MCF 10A (cell line): ENCODE measurements at places on chromosomes 16 and 17.
A peak's percentile ranks its signal among the peaks of the same experiment; 100 is the strongest.

DNA sequence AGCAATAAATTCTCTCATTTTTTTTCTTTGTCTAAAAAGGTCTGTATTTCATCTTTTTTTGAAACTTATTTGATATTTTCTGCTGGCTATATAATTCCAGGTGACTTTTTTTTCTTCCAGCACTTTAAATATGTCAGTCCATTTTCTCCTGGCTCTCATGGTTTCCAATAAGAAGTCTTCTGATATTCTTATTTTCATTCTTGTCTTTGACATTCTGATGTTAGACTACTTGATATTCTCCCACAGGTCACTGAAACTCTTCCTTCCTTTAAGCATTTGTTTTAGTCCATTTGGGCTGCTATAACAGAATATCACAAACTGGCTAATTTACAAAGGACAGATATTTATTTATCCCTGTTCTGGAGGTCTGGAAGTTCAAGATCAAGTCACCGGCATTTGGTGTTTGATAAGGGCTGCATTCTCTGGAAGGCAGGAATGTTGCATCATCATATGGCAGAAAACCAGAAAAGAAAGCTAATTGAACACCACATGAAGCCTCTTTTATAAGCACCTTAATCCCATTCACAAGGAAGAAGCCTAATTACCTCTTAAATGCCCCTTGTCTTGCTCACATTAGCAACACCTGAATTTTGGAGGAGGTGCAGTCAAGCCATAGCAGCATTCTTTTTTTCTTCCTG, 242.1 kb upstream of the TNRC6C start:
- DNase-seq = peak; percentile 14

- DNase-seq = no peak
Observed at GRCh38 chr17:65698381-65699061, 137.1 kb upstream of the AXIN2 start.

DNA sequence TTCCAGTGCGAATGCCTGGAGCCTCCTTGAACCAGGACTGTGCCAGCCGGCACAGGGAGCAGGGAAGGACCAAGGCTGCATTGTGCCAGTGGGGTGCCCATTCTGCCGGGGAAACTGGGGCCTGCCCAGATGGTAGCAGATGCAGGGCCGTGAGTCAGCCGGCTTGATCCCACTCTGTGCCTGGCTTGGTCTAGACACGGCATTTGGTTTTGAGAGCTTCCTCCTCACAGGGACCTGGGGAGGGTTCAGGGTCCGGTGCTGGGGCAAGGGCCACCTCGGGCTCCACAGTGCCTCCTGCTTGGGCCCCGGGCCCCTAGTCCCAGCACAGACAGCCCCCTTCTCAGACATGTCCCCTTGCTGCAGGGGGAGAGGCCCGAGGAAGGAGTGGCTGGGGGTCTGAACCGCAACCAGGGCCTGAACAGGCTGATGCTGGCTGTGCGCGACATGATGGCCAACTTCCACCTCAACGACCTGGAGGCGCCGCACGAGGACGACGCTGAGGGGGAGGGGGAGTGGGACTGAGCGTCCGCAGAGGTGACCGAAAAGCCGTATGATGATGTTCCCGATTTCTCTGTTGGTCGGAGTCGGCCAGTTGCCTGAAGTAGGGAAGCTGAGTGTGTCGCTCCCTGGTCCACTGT, 7.8 kb upstream of the MC1R start:
- DNase-seq = no peak

DNA sequence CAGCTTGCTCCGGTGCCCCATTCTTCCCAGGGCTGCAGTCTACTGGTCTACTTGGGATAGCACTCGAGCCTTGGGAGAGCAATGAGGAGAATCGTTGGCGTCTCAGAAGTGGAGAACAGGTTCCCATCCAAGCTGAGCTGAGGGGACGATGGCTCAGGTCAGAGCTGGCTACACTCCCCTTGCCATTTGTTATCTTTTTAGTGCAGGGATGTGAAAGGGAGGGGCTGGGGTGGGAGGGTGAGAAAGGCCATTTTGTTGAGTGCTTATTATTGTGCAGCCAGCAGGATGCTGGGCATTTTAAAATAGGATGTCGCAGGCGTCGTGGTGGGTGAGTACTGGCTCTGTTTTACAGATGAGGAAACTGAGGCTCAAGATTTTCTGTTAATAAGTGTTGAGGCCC, 410.8 kb downstream of the SNX29 start:
- DNase-seq = no peak

DNA sequence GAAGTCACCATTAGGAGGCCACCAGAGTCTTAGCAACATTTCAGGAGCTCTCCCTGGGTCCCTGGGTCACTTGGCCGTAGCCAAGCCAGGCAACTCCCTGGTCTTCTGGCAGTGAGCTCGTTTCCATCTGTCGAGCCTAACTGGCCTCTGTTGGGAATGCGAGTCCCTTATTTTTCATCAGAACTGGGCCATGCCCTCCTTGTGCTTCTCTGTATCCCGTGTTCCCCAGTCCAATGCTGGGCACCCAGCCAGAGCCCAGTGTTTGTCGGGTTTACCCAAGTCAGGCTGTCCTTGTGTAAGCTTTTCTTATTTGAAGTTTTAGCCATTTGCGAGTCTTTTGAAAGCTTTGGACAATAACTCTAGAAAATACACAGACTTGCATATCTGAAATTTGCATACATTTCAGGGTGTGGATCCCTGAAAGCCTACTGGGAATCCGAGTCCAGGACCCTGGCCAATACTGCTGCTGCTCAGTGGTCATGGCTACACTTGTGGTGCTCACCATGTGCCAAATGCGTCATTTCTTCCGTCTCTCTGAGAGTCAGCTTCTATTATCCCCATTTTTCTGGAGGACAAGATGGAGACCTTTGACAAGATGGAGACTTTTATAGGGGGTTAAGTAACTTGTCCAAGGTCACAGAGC, 81.6 kb upstream of the LGALS9 start:
- no peak for DNase-seq

GRCh38 chr17:39507511-39507910, 46.2 kb downstream of the CDK12 start:
- no peak for DNase-seq

DNA sequence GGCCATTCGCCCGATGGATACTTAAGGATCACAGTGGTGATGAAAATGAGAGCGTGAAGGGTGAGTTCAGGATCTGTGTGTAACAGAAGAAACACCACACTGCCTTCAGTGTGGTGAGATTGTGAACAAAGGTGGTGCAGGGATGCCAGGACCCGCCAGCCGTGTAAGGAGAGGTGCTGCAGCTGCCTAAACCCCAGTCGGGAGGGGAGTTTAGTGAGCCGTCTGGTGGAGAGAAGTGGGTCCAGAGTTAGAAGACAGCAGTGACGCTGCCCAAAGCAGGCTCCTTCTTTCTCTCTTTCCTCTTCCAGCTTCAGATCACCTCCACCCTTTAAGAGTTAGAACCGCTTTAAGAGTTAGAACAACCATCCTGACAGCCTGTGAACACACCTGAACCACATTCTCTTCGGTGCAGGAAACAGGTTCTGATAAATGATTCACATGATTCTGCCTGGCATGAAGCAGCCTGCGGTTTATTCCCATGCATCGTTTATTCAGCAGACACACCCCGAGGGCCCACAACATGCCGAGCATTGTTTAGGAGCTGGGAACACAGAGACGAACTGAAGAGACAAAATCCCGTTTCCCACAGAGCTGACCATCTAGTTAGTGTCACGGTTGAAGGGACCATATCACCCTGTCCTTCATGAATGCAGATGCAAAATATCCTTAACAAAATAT, 84.0 kb upstream of the DNAH17 start:
- DNase-seq = peak; percentile 77

GRCh38 chr16:67150833-67151396, at the start of gene B3GNT9:
Gene B3GNT9 (minus strand): TSS chr16:67150998. CDS start chr16:67150485, 513 bp downstream.
- no peak for DNase-seq

GRCh38 chr17:64406321-64407200, 15.9 kb upstream of the PECAM1 start:
- peak; percentile 47 for DNase-seq

- DNase-seq = peak; percentile 97
Observed at GRCh38 chr16:24700549-24701392, 28.7 kb upstream of the TNRC6A start.

DNA sequence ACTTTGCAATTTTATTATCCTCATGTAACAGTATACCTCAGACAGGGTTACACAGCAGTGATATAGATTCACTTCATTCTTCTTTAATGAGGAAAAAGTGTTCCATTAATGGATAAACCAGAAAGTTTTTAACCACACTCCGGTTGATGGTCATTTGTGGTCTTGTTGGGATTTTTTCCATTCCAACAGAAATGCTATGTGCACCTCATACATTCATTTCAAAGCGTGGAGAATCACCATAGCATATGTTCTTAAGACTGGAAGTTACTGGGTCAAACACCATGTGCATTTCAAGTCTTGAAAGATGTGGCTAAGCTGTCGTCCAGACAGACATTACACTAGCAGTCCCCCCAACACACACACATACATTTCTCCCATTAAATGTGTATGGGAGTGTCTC, 245.8 kb upstream of the CDH5 start:
- DNase-seq = no peak

DNA sequence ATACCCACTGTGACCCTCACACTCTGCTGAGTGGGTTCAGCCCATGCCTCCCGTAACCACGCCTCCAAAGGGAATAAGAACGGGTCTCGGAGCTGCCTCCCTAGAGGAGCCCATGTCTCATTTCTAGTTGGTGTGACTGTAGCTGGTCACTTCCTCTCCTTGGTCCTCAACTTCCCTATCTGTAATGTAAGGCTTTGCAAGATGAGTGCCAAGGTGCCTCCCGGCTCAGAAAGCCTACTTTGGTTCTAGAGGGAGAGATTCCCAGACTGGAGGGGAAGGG, 20.8 kb downstream of the C16orf74 start:
- DNase-seq = no peak
